ENCODE measurements at places on chromosomes 6 and 20.

GRCh38 chr6:154773610-154774089 lies 40.4 kb downstream of the SCAF8 start:
- DNase-seq: peak; percentile 23

- no peak for DNase-seq
Observed at GRCh38 chr6:52050051-52050405, 37.4 kb downstream of the PKHD1 start.

GRCh38 chr6:55293116-55293515 lies 34.2 kb upstream of the GFRAL start:
- DNase-seq: no peak

- no peak for DNase-seq
Observed at GRCh38 chr6:156780962-156781853, 4.0 kb downstream of the ARID1B start.

- DNase-seq: no peak
Observed at GRCh38 chr20:37200926-37201826, 21.8 kb upstream of the MROH8 start.

GRCh38 chr6:25165177-25165576 lies 114.0 kb upstream of the CARMIL1 start:
- DNase-seq: no peak

DNA sequence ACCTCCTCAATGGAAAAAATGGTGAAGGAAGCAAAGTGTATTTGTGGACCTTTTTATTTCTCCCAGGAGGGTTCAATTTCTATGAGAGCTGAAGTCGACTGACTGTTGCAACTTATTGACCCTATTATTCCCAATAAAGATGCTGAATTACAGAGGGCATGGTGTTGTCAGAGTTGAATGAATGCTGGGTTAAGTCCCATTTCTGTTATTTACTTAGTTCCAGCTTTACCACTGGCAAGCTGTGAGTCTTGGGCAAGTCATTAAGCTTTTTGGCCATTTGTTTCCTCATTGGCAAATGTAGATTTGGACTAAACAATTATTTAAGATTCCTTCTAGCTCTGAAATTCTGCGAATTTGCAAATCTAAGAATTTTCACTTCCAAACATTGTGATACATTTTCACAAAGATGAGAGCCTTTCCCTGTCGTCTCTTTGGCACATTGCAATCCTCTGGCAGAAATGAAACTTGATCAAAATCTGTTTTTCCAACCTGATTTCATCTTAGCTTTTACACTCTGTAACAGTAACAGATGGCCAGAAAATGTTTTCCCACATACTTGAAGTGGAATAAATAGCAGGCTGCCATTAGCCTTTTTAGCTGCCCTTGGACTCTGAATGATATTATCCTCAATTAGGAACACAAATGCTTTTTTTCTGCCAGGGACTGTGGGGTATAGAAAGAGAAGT lies 21.3 kb downstream of the BLTP3A start:
- no peak for DNase-seq

DNA sequence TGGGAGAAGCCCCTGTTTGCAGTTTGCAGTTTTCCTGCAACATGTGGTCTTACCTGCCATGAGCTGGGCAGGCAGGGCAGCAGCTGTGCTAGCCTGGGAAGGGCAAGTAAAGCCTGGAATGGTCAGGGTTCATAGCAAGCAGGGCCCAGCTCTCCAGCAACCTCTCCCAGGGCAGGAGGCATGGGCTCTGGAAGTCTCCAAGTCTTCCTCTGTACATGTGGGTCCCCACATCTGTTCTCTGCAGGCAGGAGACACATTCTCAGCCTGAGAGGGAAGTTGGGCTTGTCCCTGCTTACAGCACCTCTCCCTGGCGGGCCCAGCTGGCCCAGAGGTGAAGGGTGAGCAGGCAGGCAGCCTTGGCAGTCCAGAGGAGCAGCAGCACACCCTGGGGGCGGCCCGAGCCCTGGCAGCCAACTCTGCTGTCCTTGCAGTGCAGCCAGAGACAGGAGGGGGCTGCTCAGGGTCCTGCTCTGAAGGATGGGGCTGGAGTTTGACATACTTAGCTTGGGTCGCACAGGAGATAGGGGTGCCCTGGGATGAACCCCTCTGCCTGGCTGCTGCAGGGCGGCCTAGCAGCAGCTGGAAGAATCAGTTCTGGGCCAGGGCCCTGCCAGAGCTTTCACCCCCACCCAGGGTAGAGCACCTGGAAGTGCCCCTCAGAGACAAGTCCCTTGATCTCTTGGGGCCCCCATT lies 176.0 kb downstream of the MRPL14 start:
- no peak for DNase-seq

GRCh38 chr20:22958390-22958789 lies 76.7 kb upstream of the SSTR4 start:
- DNase-seq: no peak

GRCh38 chr6:19857139-19857538 lies 20.0 kb downstream of the ID4 start:
- DNase-seq: no peak

DNA sequence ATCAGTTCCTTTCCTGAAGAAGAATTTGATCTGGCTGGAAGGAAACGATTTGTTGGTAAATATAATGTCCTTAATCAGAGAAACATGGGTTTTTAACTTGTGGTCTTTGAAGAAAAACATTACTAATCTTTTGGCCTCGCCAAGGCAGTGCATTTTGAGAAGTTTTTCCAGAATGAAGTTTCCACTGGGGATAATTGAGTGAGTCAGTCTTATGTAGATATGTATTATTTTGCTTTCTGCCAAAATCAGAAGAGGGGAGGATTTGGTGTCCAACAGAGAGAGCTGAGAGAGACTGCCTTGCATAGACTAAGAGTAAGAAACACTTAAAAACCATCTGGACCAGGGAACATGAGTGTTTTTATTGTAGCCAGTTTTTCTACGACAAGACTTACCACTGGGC lies 79.9 kb downstream of the FNDC1 start:
- DNase-seq: no peak

DNA sequence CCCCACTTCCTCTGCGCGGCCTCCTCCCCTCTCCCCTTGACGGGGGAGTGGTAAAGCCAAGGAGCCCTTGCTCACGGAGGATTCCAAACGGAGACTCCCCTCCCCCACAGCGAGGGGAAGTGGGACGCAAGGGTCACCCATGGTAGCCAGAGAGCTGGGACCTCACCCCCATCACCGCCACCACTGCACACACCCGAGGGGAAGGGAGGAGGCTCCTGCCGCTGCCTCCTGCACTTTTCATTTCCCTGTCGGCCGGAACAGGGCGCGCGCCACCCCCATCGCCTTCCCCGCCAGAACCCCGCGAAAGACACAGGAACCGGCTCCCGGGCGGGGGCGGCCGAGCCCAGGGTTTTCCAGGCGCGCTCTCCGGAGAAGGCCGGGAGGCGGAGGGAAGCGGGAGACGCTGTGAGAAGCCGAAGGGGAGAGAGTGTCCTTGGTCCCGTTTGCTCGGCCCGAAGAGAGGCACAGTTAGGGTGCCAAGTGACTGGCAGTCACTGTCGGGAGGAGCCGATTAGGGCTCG lies 789 bp downstream of the CCND3 start:
- peak; percentile 56 for DNase-seq
